ENCODE measurements at places on chromosomes 1 and 21.

DNA sequence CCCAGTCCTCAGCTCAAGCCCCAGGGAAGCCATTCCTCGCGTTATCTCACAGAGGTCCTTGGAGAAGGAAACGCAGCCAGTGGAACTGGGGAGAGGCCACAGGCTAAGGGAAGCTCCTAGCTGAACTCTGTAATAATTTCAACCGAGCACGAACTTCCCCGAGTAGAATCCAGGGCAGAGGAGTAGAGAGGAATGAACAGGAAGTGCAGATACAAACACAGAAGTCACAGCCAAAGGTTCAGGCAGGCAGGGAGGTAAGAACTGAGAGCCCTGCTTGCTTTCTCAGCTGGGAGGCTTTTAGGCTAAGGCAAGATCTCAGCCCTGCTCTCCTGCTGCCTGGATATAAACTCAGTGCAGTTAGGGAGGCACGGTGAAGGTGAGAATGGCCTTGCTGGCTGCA, 23.7 kb downstream of the WARS2 start:
- DNase-seq, result no peak

DNA sequence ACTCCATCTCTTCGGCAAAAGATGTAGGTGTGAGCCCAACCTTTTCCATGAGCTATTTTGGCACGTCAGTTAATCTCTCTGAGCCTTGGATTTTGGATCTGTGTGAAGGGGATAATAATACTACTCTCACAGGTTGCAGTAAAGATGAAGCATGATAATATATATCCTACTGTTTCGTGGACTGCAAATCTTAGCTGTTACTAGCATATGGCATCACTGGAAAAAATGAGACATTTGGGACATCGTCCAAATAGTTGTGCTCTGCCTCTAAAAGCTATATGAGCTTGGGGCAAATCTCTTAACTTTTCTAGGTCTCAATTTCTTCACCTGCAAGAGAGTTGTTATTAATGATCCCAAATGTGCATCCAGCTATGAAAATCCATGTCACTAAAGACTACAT, 147.4 kb upstream of the ZRANB2 start:
- no peak for DNase-seq

GRCh38 chr1:1053682-1054081, 20.4 kb downstream of the RNF223 start:
- DNase-seq, result no peak

- no peak for DNase-seq
Measured at GRCh38 chr1:42730002-42730401, 10.0 kb downstream of the CLDN19 start.

GRCh38 chr1:109975718-109976117, 8.8 kb upstream of the AHCYL1 start:
- DNase-seq, result no peak

- no peak for DNase-seq
Measured at GRCh38 chr21:35720208-35720731, 340.1 kb downstream of the SETD4 start.

DNA sequence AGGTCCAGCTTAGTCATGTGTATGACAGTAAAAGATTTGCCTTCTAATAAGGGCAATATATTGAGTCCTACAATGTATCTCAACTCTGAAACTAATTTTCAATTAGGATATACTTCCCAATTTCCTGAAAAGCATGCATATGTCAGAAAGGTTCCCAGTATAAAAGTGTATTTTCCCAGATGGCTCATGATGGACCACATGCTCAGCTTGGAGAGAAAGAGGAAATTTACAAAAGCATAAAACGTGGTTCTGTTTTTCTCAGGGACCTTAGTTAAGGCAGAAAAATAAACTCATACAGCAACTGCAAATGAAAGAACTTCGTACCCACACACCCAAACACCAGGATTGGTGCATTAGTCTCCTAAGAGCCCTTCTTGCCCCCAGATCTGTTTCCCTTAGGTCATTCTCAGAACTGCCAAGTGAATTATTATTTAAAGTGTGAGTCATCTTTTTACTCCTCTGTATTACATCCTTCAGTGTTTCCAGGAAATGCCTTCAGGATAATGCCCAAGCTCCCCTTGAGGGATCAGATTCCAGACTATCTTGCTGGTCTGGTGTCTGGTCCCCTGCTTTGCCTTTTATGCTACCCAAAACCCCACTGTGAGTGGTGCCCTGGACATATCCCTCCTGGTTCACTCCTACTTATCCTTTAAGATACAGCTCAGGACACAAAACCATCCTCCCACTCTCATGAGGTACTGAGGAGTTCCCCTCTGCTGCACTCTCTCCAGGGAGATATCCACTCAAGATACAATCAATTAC, 57.4 kb downstream of the SSX2IP start:
- no peak for DNase-seq

GRCh38 chr1:244945109-244945671, 80.8 kb upstream of the HNRNPU start:
- DNase-seq, result no peak
